Urinary bladder (tissue), 4 donors: ENCODE measurements at places on chromosomes 1 and 21. TPM values are rescaled to one million over a fixed set of nuclear protein-coding genes. Genes with fewer than 3 reads are reported as not detected.

GRCh38 chr1:195306281-195306680 lies 1302.0 kb downstream of the KCNT2 start:
- no peak for DNase-seq

DNA sequence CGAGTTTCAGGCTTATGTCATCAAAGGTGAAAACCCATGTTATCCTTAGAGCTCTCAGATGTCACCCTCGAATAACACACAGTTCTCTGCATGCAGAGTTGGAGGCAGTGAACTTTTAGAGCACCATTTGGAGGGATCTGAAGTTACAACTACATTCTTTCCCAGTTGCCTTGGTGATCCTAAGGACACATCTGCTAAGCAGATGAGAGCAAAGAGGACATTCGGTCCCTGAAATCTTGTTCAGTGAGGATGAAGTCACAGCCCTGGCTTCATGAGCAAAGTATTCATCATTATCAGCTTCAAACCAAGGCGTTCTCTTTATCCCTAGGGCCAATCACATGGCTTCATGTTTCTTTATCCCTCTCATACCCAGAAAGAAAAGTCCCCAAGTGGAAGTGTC lies 23.1 kb upstream of the MCOLN2 start:
- no peak for DNase-seq

Gene SIM2
- 0.63 TPM for total RNA-seq

- DNase-seq, result no peak
Observed at GRCh38 chr1:92691925-92692324, 93.0 kb downstream of the EVI5 start.

Gene LCE2C
- not detected for total RNA-seq

DNA sequence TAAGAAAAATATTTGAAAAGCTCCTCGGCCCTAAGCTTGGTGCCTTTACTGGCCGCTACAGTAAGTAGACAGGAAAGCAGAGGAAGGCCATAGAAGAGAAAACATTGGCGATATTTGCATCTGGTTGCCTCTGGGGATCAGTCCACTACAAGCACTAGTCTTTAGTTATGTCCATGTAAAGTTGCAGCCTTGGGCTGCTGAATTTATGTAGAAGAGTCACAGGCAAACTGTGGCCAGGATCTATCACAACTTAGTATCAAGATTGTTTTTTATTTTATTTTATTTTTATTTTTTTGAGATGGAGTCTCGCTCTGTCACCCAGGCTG lies 228.7 kb upstream of the CAMK1G start:
- no peak for DNase-seq
